NK-92 treated with Interleukin-12 subunit alpha and Interleukin-12 subunit beta, amount 100 ng/mL, for 24 hours (cell line): ENCODE measurements at places on chromosomes 13 and 19.

GRCh38 chr13:28574617-28575142 is 79.8 kb upstream of the FLT1 start:
- DNase-seq: no peak

- DNase-seq: no peak
These were observed 187.1 kb downstream of the KATNAL1 start for GRCh38 chr13:30120133-30120822.

- no peak for DNase-seq
These were observed 21.7 kb downstream of the BICRA start for GRCh38 chr19:47630594-47630993.

- no peak for DNase-seq
These were observed 113.0 kb downstream of the TEX26 start for GRCh38 chr13:31045286-31046081.

DNA sequence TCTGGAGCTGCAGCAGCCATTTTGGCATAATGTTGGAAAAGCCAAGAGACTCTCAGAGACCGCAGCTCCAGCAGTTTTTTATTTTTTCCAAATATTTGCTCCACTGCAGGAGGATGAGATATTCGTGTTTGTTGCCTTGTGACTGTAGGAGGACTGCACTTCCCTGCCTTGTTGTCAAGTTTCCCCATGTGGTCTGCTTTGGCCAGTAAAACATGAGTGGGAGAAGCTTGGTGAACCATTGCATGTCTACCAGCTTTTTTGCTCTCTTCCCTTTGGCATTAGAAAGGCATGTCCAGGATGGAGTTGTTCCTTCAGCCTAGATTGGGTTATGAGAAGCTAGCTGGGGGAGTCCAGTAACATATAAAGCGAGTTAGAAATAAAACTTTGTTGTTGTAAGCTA is 47.7 kb upstream of the ALOX5AP start:
- DNase-seq: no peak

DNA sequence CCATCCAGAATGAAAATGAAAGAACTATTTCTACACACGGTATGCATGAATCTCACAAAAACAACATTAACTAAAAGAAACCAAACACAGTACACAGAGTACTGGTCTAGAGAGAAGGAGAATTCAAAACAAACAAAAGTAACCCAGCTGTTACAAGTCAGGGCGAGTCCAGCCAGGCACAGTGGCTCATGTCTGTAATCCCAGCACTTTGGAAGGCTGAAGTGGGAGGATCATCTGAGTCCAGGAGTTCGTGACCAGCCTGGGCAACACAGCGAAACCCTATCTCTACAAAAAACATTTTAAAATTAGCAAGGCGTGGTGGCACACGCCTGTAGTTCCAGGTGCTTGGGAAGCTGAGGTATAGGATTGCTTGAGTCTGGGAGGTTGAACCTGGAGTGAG is 1.7 kb upstream of the PSMC4 start:
- DNase-seq: no peak

DNA sequence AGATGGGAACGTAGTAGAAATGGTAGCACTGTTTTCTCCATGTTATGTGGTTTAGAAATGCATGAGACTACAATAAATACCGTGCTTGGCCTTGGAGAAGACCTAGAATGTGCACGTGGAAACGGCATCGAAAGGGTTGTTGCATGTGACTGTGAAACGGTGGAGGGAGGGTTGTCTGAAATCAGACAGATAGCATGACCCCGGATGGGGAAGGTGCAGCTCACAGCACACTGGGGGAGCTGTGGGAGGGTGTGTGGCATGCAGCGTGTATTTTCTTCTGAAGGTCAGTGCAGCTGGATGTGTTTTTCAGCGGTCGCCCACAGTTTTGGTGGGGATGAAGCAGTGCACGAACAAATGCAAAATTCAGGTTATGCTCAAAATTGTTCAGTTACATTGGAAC is 63.4 kb downstream of the CELF5 start:
- DNase-seq: no peak
